Adrenal gland (tissue), 19 donors: ENCODE measurements at places on chromosomes 6 and 20. TPM values are rescaled to one million over a fixed set of nuclear protein-coding genes. Genes with fewer than 3 reads are reported as not detected.

The RAB44 gene
- total RNA-seq = not detected

- H3K4me3 ChIP-seq = no peak overlapping the region
- no peaks in the 10 kb centered on the region for H3K36me3 ChIP-seq
Measured at GRCh38 chr6:112029045-112029822, 24.7 kb upstream of the CCN6 start.

- peaks cover 21% of the 10 kb centered on the region for H3K27me3 ChIP-seq
- no peaks in the 10 kb centered on the region for H3K4me1 ChIP-seq
- no peak for DNase-seq
- no peak overlapping the region for H3K4me3 ChIP-seq
- no peak overlapping the region for H3K27ac ChIP-seq
Measured at GRCh38 chr20:51034476-51034875, 11.6 kb upstream of the KCNG1 start.

DNA sequence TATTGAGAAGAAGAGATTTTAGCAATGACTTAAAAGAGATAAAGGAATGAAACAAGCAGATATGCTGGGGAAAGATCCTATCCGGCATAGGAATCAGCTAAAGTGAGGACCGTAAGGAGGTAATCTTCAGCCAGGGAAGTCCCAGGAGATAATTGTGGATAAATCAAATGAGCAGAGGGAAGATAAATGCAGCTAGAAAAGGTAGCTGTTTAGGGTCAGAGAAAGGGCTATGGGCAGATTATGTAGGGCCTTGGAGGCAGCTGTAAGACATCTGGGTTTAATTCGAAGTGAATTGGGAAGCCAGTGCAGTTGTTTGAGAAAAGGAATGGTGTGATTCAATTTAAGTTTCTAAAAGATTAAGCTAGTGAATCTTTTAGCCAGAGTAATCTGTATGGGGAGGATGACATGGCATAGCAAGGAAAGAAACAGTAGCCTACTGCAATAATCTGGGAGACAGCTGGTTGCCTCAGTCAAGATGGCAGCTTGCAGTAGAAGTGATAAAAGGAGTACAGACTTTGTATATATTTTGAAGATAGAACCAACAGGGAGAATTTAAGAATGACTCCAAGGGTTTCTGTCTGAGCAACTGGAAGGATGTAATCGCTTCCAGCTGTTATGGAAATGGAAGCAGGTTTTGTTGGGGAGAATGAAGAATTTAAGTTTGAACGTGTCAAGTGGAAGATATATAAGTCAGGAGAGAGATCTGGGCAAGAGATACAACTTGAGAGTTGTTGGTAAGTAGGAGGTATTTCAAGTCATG is 552.3 kb upstream of the FLRT3 start:
- H3K27me3 ChIP-seq = no peaks in the 10 kb centered on the region
- no peak overlapping the region for H3K4me3 ChIP-seq
- no peak overlapping the region for H3K27ac ChIP-seq
- no peaks in the 10 kb centered on the region for H3K4me1 ChIP-seq
- no peaks in the 10 kb centered on the region for H3K36me3 ChIP-seq

- no peak for DNase-seq
- H3K27ac ChIP-seq = no peak overlapping the region
- H3K4me1 ChIP-seq = no peaks in the 10 kb centered on the region
- no peaks in the 10 kb centered on the region for H3K27me3 ChIP-seq
- no peaks in the 10 kb centered on the region for H3K36me3 ChIP-seq
Measured at GRCh38 chr6:150347845-150348244, 21.0 kb upstream of the IYD start.
